ENCODE measurements at places on chromosomes 12 and 14.

DNA sequence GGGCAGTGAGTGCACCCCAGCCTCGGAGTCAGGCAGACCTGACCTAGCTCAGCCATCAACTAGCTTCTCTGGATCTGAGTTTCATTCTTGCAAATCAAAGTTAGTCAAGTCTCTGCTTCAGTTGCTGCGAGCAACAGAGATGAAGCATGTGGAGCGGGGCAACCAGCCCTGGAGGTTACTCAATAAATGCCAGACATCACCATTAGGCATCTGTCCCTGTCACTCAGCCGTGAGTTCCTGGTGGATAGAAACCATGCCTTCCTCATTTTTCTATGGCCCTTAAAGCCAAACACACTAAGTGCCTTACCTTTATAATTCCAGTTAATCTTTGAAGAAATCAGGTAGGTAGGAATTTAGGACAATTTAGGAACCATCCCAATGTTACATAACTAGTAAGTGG is 19.3 kb downstream of the RFX4 start:
- no peak for DNase-seq

DNA sequence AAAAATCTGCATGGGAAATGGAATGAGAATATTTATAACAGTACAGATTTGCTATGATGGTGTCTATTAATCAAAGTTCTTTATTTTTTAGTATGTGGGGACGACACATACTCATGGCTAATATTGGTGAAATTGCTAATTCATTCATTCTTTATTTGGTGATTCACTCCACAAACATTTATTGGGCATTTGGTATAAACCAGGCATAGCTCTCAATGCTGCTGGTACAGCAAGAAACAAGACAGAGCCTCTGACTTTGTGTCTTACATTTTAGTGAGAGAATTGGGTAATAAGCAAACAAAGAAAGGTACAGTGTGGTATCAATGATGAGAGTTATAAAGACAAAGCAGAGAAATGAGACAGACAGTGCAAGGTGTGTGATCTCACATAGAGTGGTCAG is 129.5 kb downstream of the RGS6 start:
- DNase-seq: no peak

DNA sequence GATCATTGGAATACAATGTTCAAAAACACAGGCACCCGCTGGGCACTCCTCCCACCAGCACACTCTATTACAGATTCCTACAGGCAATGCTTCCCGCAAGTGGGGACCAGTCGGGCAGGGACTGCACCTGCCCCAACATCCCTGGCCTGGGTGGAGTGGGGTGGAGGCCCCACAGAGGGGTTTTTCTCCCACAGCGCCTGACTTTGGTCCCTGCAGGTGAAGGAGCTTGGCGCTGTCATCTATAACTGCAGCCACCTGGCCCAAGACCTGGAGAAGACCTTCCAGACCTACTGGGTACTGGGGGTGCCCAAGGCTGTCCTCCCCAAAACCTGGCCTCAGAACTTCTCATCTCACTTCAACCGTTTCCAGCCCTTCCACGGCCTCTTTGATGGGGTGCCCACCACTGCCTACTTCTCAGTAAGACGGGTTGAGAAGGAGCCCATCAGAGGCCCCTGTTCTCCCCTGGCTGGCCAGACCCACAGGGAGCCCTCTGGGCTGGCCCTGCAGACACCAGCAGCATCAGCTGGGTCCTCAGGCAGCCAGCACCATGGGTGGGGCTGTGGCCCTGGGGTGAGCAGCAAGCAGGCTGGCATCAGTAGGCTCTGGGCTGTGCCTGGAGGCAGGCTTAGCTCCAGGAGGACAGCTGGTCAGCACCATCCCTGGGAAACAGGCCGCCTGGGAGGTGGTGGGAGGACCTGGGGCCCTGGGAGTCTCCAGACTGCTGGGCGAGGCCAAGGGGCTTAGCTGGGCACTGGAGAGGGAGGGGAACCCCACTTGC is 6.0 kb downstream of the PLD4 start:
- no peak for DNase-seq

DNA sequence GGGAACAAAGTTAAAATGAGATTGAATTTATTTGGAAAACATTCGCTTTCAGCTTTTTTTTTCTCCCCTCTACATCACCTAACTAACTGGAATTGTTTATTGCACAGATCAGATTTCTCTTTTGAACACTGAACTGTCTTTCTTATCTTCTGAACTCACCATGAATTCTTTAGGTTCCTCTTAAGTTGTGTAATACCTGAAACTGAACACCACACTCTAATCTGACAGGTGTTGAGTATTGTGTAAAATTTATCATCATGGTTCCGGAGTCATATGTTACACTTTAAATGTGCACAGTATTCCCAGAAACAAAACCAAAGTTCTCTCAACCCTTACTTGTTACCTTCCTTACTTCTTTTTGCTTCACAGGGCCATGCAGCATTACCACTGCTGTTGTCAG is 66.8 kb downstream of the TGFB3 start:
- no peak for DNase-seq

GRCh38 chr14:52033101-52033642 is 35.7 kb downstream of the NID2 start:
- no peak for DNase-seq

DNA sequence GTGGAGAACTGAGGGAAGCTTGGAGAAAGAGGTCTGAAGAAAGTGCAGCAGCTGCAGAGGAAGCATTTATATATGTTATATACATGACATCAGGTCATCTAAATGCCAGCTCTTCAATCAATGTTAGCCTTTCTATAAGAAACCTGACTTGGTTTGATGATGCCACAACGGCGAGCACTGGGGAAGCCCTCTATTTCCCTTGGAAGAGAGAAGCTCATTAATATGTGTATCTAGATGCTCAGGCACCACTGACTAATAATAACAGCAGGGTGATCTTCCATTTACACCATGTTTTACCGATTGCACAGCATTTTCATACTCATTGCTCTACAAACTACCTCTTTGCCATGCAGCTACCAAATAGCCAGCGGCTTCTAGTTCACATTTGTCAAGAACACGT is 811 bp downstream of the ACYP1 start:
- no peak for DNase-seq

DNA sequence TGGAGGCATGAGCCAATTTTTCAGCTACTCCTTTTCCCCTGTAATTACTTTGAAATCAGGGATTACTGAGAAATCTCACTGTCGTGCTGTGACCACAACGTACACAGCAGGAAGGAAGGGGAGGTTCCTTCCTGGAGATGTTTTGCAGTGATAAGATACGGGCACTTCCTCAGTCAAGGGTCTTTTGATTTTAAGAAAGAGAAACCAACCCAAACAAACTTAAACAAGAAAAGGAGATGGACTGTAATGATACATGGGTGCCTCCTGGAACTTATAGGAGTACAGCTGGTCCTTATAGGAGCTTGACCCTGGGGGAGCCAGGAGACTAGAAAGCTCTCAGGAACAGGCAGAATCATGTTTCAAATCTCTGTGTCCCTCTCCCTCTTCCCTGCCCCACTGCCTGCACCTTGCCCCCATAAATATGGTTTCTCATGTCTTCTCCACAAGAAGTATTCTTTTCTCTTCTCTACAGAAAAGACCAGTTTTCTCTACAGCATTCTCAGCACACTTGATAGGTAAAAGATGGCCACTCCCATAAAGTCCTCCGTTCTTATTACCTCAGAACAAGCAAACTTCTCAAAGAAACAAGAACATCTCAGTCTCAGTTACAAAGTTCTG is 281.1 kb upstream of the AMIGO2 start:
- peak; percentile 17 for DNase-seq

DNA sequence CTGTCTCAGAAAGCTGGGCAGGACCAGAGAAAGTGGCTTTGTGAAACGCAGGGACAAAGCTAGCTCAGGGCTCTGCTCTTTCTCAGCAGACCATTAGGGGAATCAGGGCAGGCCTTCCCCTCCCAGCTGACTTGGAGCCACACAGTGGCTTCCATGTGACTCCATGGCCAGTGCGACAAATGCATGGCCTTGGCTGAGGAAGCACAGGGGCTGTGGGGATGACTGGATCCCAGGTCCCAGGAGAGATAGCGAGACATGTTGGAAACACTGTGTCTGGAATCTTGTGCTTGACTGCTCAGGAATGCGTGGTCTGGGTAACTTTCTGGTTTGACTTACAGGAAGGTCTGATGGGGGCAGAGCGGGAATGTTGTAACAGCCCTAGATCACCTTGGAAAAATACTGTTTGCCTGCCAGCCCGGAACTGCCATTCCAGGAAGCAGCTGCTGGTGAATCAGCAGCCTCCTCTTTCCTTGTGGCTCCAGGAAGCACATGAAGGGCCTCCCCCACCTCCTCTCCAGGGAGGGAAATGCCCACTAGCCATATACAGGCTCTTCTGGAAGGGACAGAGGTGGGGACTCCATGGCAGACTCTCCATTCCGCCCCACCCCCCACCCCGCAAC is 133.5 kb upstream of the HIF1A start:
- DNase-seq: no peak

GRCh38 chr12:750366-751191 is 1.8 kb upstream of the WNK1 start:
- no peak for DNase-seq

DNA sequence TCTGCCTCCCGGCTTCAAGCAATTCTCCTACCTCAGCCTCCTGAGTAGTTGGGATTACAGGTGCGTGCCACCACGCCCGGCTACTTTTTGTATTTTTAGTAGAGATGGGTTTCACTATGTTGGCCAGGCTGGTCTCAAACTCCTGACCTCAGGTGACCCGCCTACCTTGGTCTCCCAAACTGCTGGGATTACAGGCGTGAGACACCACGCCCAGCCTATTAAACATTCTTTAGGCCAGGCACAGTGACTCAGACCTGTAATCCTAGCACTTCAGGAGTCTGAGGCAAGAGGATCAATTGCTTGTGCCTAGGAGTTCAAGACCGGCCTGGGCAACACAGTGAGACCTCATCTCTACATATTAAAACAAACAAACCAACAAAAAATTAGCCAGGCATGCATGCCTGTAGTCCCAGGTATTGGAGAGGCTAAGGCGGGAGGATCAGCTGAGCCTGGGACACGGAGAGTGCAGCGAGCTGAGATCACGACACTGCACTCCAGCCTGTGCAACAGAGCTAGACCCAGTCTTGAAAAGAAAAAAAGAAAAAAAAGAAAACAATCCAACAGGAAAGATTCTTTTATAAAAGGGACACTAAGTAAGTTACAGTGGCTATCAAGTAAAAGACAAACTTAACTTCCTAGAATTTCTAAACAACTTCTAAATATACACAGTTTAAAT is 70.2 kb downstream of the HECTD1 start:
- DNase-seq: no peak

- DNase-seq: no peak
These were observed 25.2 kb downstream of the DHRS4L2 start for GRCh38 chr14:24013654-24014514.

DNA sequence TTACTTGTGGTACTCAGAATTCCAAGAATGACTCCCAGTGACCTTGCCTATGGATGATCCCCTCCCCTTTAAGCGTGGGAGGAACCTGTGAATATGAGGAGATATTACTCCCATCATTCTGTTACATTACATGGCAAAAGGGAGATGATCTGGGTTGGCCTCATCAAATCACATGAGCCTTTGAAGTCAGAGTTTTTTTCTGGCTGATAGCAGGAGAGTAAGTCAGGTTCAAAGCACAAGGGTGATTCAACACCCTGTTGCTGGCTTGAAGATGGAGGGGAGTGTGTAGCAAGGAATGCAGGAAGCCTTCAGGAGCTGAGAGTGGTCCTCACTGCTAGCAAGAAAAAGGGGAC is 9.1 kb upstream of the MDM2 start:
- DNase-seq: no peak

- no peak for DNase-seq
These were observed 541.1 kb downstream of the AACS start for GRCh38 chr12:125606312-125606711.

GRCh38 chr12:77131977-77132490 is 66.7 kb upstream of the E2F7 start:
- DNase-seq: no peak

DNA sequence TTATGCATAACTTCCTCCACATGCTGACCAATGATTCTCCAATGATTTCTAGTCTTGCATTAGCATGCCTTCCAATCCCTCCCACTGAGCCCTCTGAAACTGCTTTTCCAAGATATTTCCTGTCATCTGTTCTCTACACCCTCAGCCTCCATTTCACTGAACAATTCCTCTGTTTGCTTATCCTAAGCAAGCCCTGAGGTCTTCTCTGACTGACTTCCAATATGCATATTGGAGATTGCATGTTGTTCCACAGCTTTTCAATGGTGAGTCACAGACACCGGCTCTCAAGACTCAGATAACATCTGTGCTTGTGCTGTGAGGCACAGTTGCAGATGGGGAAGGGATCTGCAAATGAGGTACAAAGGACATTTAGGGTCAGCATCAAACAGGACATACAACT is 141.0 kb downstream of the SLC16A7 start:
- no peak for DNase-seq

Measured in activated T-cell treated with anti-CD3 and anti-CD28 coated beads for 1 hour (primary cell).